ENCODE measurements at places on chromosomes 7 and 10. TPM values are rescaled to one million over a fixed set of nuclear protein-coding genes. Genes with fewer than 3 reads are reported as not detected.

The NT5C2 gene
- 18.8 TPM for polyA plus RNA-seq

The ZNF485 gene
- 2.7 TPM for polyA plus RNA-seq

The ZNF32 gene
- 41.3 TPM for polyA plus RNA-seq

The PLAU gene
- not detected for polyA plus RNA-seq

The CNPY1 gene
- polyA plus RNA-seq = 3.8 TPM

The APBB1IP gene
- polyA plus RNA-seq = not detected

The CRHR2 gene
- not detected for polyA plus RNA-seq

The NME8 gene
- polyA plus RNA-seq = not detected

The TCAF2 gene
- 0.32 TPM for polyA plus RNA-seq

The TRRAP gene
- polyA plus RNA-seq = 2.4 TPM

The PRPS1L1 gene
- polyA plus RNA-seq = not detected

The VAX1 gene
- not detected for polyA plus RNA-seq

The SPAM1 gene
- polyA plus RNA-seq = not detected
